ENCODE measurements at places on chromosomes 1 and 21.

DNA sequence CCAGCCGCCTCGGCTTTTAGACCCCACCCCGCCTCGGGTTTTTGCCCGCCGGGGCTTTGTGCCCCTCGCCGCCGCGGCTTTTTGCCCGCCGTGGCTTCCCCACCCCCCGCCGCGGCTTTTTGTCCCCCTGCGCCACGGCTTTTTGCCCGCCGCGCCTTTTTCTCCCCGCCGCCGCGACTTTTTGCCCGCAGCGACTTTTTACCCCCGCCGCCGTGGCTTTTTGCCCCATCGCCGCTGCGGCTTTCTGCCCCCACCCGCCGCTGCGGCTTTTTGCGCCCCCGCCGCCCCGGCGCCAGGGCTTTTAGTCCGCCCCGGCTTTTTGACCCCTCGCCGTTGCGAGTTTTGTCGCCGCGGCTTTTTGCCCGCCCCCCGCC is 474.4 kb downstream of the FAM72C start:
- peak; percentile 8 for DNase-seq

DNA sequence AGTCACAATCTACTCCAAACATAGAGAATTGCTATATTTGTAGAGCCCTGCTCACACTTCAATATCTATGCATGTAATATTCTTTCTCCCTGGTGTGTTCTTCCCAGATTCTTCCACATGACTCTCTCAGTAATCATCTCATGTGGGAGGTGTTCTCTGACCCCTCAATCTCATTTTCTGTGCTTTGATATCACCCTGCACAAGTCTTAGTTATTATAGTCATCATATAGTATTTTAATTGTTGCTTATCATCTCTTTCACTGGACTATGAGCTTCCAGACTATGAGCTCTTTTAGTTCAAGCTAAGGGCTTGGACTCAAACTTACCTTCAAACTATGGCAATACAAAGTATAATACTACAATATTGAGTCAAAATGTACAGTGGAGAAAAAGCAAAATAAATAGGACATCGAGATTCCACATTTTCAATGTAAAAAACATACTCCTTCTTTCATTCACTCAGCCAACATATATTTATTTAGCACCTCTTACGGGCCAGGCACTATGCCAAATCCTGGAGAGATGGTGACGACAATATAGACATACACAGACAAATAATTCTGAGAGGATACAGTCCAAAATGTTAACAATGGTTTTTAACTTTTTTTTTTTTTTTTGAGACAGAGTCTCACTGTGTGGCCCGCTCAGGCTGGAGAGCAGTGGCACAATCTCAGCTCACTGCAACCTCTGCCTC is 12.7 kb downstream of the TESK2 start:
- no peak for DNase-seq

- no peak for DNase-seq
Measured at GRCh38 chr1:244315996-244316395, 135.7 kb downstream of the ADSS2 start.

DNA sequence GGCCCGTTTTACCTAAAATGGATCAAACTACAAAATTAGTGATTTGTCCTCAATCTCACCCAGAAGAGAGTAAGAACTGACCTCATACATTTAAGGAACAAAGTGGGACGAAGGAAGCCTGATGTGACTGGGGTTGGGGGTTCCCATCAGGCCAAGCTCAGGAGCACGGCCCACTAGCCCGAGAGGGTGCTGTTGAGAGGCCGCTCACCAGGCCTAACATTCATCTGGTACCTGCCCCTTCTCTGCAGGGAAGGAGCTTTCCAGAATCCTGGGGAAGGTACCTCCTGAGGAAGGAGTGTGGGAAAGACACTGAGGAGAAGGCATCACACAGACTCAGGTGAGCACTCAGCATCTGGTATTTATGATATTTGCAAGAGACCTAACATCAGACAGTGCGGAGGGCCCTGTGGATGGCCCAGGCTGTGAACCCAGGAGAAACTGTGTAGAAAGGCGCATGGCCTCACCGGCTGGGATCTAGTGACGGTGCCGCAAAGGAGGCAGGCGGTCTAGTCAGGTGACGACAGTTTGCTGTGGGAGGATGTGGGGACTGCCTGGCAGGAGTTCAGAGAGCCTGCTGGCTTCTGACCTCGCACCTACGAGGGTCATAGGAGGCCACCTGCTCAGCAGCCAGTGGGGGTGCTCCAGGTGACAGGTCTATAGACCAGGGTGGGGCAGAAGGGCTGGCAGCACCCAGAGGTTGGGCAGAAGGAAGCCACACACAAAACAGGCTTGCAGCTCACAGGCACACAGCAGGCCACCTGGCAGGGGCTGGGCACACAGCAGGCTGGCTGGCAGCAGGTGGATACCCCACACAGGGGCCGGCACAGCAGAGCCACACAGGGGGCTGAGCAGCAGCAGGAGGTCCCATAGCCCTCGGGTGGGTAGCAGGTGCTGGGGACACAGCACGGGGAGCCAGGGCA is 543 bp downstream of the KRTAP12-4 start:
- no peak for DNase-seq

- DNase-seq: no peak
Measured at GRCh38 chr1:85585799-85586198, 5.2 kb downstream of the CCN1 start.

DNA sequence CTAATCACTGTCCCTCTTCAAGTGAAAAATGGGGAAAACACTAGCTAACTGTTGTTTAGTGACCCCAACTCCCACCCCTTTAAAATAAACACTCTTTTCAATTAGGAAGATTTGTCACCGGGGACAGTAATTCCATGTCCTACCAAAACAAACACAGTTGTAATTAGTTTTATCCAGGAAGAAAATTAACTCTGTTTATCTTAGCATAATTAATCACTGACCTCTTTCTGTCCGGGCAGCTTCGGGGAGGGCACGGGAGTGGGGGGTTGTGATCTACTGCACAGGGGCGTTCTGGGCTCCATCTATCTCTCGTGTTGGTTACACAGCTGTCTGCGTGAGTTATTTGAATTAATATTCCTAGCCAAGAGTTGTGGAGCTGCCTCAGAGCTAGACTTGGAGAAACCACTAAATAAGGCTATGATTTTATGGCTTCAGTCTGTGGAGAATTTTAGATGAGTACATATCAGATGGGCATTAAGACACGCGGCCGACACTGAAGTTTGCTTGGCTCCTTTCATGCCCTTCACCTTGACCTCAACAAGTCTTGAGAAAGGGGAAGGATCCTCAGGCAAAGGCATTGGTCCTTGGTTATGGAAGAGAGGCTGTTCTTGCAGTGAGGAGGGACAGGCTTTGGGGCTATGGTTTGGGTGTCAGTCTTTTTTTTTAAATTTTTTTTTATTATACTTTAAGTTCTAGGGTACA is 102.0 kb upstream of the TRABD2B start:
- no peak for DNase-seq

GRCh38 chr1:47818682-47819573 is 178.3 kb downstream of the TRABD2B start:
- DNase-seq: no peak

DNA sequence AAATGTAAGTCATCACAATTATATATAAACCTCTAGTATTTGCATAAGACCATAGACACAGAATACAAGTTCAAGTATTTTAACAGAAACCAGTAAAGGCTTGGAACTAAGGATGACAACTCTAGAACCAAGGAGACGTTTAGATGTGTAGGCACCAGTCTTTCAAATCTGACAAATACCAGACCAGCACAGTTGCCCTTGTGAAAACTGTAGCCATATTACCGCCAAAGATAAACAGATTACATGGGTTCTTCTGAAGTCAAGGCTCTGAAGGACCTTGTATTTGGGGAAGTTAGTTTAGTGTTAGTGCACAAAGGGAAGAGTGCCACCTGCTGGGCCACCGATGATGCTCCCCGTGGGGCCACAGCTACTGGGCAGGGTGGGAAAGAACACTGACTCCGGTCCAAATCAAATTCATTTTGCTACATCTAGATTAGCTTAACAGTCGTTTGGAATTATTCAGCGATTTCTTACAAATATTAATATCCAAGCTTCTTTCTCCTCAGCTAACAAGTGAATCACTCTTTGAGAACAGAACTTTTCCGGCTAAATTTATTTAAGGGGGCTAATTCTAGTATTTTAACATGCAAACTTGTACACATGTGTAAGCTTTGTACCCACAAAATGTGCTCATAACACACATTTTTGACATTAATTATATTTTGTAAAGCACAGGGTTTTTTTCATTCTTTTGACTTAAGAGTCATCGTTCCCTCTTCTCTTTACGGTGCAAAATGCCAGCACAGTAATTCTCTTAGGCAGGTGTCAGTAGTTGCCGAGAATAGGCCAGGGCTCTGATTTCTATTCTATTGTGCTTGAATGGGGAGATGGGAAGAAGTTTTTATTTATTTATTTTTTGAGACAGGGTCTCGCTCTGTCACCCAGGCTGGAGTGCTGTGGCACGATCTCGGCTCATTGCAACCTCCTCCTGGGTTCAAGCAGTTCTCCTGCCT is 8.0 kb upstream of the NIBAN1 start:
- DNase-seq: peak; percentile 66
